ENCODE measurements at places on chromosomes 6 and 20. TPM values are rescaled to one million over a fixed set of nuclear protein-coding genes. Genes with fewer than 3 reads are reported as not detected.

Gene BTN2A1
- 29.5 TPM for polyA plus RNA-seq

Gene SNAP91
- polyA plus RNA-seq, result not detected

Gene CST1
- not detected for polyA plus RNA-seq

GRCh38 chr6:126056355-126057004 is 70.1 kb downstream of the TRMT11 start:
- no peak for DNase-seq

- DNase-seq, result no peak
Measured at GRCh38 chr6:1015825-1016224, 296.1 kb upstream of the FOXQ1 start.

GRCh38 chr20:35280523-35280922 is 2.6 kb upstream of the MMP24OS start:
- no peak for DNase-seq

GRCh38 chr20:40547483-40548091 is 141.4 kb downstream of the MAFB start:
- no peak for DNase-seq

GRCh38 chr20:25309395-25310267 is 61.7 kb downstream of the PYGB start:
- no peak for DNase-seq
